ENCODE measurements at places on chromosomes 12 and 14.

DNA sequence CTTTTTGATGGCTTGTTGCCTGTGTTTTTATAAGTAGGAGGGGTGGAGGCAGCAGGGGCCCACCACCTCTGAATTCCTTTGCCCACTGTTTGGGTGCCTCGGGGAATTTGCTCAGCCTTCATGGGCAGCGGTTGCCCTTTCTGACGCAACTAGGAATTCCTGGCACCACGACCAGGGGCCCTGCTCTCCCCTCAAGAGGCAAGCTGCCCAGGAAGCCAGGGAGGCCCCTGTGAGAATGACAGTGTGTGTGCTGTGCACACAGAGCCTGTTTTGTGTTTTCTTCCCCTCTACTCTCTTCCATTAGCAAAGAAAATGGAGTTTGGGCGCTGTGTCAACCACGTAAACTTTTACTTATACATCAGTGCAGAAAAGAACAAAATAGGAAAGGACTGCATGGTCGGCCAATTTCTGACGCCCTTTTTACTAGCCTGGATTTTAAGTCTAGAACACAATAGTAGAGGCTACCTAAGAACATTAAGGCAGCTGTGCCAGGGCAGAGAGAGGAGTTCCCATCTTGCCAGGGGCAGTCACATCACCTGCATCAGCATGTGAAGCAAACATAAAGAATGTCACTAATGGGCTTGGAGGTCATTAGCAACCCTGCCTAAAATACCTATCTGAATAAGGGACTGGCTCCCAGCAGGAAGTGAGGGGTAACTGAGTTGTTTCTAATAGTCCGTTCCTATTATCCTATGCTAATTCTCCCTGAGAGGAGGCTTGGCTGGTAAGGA lies 17.9 kb upstream of the PTGR2 start:
- peak; percentile 98 for DNase-seq

GRCh38 chr12:25997201-25997963 lies 38.9 kb downstream of the RASSF8 start:
- peak; percentile 91 for DNase-seq

GRCh38 chr14:32683679-32684078 lies 255.0 kb upstream of the NPAS3 start:
- no peak for DNase-seq

DNA sequence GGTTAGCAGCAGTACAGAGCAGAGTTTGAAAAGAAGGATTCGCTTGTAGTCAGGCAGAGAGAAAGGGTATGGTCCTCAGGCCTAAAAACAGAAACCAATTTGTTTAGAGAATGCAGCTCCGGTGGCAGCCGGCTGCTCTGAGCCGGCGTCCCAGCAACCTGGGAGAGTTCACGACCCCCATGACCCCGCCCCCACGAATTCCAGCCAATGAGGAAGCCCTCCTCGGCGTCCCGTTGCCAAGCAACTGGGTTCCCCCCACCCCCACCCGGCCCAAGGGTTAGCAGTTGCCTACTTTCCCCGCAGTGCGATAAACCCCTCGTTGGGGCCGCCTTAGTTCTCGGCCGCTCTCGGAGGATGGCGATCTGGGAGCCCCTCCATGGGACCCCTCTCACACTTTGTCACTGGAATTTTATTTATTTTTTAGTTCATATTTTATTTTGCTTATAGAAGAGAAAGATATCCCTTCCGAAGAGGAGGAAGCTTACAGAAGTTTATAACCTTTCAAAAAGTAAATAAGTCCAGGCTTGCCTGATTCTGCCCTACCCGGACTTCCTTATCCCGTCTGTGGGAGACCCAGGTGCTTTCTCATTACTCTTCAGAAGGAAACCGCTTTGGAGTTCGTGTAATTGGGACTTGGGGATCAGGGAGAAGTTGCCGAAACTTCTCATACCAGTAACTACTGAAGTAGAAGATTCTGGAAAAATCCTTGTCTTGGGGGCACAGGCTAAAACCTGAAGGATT lies at the start of gene CCDC60:
CCDC60 (plus strand) TSS at position 300 of the 741 bp plus-strand sequence. CDS start 448 bp downstream, outside the sequence.
- DNase-seq = no peak

- DNase-seq = peak; percentile 25
Measured at GRCh38 chr12:62933220-62933601, 1.7 kb downstream of the PPM1H start.

DNA sequence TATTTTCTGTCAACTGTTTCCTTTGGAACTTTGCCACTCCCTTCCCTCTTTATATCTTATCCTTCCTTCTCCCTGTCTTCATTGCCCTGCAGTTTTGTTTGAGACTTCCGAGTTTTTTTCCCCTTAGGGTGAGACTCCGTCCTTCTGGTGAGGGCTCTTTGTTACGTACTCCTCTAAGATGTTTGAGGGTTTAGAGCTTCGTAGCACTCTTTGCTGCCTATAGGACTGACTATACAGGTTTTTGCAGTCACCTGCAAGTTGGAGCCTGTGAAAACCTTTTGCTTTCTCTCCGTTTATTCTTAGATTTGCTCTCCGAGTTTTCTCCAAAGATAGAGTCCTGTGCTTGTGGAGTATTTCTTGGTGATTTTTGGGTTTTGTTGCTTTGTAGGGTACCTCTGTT lies 41.7 kb upstream of the MYRFL start:
- no peak for DNase-seq

DNA sequence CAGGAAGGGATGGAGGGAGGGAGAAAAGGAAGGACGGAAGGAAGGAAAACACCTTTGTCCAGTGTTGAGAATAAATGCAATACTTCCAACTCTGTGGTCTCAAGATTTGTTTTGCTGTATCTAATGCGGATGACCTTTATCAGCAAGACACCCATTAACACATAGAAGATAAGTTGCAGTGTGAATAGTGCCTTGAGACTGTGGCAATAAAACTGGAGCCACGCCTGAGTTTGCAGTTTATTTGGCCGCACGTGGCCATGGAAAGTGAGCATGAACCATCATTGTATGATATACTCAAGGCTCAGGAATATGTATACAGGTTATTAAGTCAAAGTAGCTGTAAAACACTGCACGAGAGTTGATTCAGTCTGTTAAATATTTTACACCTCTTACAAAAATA lies 113.6 kb upstream of the EEA1 start:
- DNase-seq = no peak

GRCh38 chr14:89349171-89350008 lies 67.6 kb downstream of the FOXN3 start:
- peak; percentile 51 for DNase-seq

- DNase-seq = peak; percentile 53
Measured at GRCh38 chr12:77796775-77797174, 33.9 kb upstream of the NAV3 start.

DNA sequence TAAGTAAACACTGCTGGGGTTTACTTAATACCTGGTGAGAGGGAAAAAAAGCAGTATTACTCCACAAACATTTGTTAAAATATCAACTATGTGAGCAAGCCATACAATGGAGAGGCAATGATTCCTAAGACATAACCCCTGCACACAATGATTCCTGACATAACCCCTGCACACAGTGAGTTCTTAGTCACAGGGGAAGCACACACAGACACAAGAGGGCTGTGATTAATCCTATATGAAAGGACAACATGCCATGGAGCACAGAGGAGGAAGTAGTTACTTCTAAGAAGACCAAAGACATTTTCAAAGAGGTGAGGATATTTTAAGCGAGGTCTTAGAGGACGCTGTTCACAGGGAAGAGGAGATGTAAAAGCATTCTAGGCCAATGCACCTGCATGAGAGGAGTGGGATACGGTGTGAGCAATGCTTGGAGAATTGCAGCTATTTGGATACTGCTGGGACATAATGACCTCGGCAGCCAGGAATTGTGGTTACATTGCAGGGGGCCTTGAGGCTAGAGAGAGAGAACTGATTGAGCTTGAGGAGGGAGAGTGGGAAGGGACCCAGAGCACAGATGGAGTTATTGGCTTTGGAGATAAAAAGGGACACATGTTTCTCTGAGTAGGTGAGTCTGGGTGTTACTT lies 211.9 kb downstream of the APAF1 start:
- peak; percentile 91 for DNase-seq

DNA sequence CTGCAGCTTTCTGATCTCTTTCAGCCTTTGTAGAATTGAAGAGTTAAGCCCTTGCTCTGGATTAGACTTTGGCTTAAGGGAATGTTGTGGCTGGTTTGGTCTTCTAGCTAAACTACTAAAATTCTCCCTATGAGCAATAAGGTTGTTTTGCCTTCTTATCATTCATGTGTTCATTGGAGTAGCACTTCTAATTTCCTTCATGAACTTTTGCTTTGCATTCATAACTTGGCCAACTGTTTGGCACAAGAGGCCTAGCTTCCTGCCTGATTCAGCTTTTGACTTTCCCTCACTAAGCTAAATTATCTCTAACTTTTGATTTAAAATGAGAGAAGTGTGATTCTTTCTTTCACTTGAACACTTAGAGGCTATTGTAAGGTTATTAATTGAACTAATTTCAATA lies 384.3 kb downstream of the RAD51B start:
- DNase-seq = peak; percentile 41

DNA sequence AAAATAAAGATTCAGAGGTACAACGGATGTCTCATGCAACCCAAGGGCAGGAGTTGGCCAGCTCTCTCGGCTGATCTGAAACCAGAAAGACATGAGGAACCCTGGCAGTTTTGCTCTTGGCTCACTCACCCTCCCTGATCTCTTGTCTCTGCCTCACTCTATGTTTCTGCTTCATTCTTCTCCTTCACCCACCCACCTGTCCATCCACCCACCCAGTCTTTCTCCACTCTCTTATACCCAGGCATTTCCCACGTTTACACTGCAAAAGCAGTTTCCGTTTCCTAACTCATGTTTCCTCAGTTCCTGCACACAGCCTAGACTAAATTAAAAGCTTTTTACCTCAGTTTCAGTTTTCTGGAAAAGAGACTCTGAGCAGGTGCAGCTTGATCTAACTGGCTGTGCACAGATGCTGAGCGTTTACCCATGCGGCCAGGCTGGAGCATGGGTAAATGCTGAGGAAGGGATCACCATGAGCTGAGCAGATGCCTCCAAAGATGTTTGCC lies 157.6 kb downstream of the PRKCH start:
- no peak for DNase-seq

- no peak for DNase-seq
Measured at GRCh38 chr12:113021500-113021899, 35.0 kb upstream of the DTX1 start.
